Uterus (tissue), 4 donors: ENCODE measurements at places on chromosomes 11 and 22. TPM values are rescaled to one million over a fixed set of nuclear protein-coding genes. Genes with fewer than 3 reads are reported as not detected.

- no peak for DNase-seq
Measured at GRCh38 chr11:113457784-113458183, 17.4 kb downstream of the DRD2 start.

DNA sequence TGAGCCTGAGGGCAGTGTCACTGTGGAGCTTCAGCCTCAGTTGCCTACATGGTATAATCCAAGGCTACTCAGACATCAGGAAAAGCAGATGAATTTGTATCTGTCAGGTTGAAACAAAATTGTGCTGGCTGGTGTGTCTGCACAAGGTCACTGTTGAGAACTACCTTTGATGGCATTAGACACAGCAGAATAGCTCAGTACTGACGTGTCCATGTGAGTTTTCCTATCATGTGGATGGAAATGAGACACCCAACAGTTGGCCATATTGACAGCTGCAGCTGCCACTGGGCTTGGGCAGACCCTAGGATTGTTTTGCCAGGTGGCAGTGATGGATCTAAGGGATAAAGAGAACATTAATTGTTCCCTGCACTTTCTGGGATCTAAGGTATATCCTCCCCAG, 15.8 kb downstream of the CCDC134 start:
- DNase-seq, result no peak

GRCh38 chr11:118436639-118437207, 431 bp downstream of the KMT2A start:
- DNase-seq, result no peak

- DNase-seq, result no peak
Measured at GRCh38 chr11:134528453-134528852, 116.4 kb upstream of the B3GAT1 start.

DNA sequence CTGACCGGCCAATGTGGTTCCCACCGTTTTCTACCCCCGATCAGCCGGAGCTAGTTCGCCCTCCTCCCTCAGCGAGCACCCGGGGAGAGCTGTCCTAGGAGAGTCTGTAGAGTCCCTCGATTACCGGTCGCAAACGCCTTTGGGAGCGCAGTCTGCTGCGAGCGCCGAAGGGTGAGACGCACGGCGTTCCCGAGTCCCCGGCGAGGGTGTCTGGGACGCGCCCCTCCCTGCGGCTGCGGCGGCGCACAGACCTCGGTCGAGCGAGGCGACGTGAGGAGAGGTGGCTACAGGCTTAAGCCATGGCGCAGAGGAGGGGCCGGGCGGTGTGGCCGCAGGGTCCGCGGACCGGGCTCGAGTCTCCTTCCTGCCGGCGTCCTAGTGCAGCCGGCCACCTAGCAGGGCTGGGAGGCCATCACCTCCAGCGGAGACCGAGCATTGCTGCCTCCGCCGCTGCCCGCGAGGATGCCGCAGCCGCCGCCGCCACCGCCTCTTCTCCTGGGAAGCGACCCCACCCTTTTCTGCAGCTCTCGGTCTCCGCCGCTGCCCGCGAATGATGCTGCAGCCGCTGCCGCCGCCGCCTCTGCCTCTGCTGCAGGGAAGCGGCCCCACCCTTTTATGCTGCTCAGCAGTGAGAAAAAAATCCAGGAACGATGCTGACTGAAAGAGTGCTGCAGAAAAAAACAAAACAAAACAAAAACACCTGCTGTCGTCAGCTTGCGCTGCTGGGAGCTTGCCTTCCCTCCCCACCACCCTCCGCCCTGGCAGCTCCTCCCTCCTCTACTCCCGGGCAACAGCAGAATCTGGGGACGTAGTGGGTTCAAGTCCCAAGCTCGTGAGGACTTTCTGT, at the start of gene MAP6:
MAP6 (minus strand) TSS at position 588 of the 847 bp plus-strand sequence. CDS start 669 bp downstream, outside the sequence.
- DNase-seq, result no peak

GRCh38 chr11:394034-394857, at the start of gene PKP3:
Gene PKP3 (plus strand): TSS chr11:394209. CDS start chr11:394293, 84 bp downstream.
- no peak for DNase-seq

The THAP12 gene
- 104 TPM for total RNA-seq

DNA sequence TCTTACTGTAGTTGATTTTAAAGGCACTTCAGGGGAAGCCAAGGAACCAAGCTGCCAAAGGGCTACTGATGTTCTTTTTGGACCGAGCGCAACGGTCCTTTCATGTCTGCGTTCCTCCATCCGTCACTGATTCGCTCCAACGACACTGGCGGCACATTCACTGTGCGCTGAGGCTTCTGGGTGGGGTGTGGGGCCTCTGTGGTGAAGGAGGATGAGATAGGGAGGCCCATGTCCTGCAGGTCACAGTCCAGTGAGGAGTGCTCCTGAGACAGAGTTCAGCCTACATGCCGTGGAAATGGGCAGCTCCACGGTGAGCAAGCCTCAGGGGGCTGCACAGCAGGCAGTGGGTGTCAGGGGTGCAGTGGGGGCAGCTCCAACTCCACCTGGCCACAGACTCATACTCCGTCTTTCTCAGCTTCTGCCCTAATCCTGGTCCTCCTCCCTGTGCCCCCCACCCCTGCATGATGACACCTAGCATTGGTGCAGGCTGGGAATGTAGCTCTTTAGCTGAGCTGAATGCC, 87.8 kb upstream of the SHANK2 start:
- DNase-seq, result no peak

- DNase-seq, result no peak
Measured at GRCh38 chr11:45610627-45611026, 54.8 kb downstream of the CHST1 start.

DNA sequence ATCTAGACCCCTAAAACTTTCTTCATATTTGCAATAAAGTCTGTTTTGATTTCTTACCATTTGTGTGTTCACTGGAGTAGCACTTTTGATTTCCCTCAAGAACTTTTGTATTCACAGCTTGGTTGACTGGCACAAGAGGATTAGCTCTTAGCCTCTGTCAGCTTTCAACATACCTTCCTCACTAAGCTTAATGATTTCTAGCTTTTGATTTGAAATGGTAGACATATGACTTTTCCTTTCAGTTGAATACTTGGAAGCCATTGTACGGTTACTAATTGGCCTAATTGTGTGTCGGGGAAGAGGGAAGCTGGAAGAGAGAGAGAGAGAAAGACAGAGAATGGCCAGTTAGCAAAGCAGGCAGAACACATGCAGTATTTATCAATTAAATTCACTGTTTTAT, 180.5 kb downstream of the ARHGAP42 start:
- no peak for DNase-seq

The NXPE2 gene
- not detected for total RNA-seq

- no peak for DNase-seq
Measured at GRCh38 chr11:95066716-95067038, at the start of gene SRSF8. Gene SRSF8 (plus strand): TSS chr11:95066919. CDS start chr11:95067227, 308 bp downstream.

DNA sequence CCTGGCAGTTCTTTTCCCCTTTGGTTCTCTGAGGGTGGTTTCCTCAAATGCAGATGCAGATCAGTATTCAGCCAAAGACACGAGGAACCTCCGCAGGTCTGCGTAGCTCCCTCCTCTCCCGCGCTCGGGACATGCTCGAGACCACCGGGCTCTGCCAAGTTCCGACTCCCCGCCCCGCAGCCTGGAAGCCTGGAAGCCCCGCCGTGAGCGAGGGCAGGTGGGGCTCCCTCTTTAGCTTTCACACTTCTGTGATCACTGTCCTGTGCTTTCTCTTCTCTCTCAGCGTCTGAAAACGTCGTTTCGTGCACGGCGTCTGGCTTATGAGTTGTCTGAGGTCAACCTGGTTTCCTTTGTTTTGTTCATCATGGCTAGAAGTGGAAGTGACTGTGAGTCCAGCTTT, 26.6 kb downstream of the ZBED4 start:
- no peak for DNase-seq

The LARGE2 gene
- 4.4 TPM for total RNA-seq

The OR51B5 gene
- total RNA-seq, result 2.9 TPM

GRCh38 chr11:57320719-57321387, 3.9 kb downstream of the TNKS1BP1 start:
- DNase-seq, result no peak

- DNase-seq, result no peak
Measured at GRCh38 chr11:13949876-13950275, 12.6 kb upstream of the SPON1 start.

- no peak for DNase-seq
Measured at GRCh38 chr22:37982151-37982785, 2.1 kb downstream of the SOX10 start.

- DNase-seq, result peak; percentile 89
Measured at GRCh38 chr11:128506999-128507611, 80.3 kb downstream of the ETS1 start.

GRCh38 chr11:59283825-59284772, 71.4 kb upstream of the MPEG1 start:
- no peak for DNase-seq

GRCh38 chr11:6526411-6527135, 29.5 kb downstream of the DNHD1 start:
- DNase-seq, result no peak

DNA sequence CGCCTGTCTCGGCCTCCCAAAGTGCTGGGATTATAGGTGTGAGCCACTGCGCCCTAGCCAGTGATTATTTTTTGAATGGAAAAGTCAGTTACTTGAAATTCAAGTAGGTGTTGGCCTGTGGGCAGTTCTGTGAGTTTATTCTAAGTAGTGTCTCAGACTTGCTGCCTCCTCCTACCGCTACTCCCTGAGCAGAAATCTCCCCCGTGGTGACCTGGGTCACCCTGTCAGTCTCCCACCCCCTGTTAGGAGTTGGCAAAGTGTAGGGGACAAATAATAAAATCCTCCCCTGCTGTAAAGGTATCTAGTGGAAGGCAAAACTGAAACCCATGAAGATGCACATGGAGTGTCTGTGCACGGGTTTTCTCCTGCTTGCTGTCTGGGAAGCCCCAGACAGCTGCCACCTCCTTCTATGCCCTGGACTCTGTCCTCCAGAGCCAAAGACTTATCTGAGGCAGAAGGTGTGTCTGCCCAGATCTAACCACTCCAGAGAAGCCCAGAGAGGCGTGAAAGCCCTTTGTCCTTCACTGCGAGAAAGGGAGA, 26.3 kb downstream of the SNAP29 start:
- DNase-seq, result no peak

DNA sequence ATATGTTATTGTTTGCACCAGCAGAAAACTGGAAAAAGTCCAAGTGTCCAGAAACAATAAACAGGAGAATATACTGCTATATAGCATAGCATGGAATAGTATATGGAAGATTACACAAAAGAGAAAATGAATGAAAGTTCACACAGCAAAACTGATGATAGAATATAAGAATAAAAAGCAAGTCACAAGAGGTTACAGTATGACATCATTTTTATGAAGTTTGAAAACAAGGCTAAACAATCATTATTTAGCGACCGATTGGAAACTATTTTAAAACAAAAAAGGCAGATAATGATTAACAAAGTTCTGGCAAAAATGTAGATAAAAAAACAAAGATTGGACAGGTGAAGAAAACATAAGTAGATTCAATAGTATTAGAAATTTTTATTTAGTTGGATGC, 47.1 kb downstream of the SOX6 start:
- no peak for DNase-seq

The C11orf42 gene
- total RNA-seq, result not detected

DNA sequence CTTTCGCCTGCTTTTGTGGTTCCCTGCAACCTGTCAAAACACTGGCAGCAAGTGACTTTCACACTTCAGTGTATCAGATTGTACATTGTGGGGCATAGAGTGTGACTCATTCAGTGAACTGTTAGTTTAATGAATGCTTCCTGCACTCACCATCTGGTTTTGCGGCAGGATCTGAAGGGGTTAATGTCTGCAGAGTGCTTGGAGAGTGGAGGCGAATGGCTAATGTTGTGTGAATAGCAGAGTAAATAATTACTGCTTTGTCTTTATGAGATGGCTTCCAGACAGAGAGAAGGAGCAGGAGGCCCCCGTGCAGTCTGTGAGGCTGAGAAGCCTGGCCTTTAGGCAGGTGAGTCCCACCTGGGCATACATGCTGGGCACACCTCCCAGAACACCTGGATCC, 454.3 kb upstream of the KIRREL3 start:
- no peak for DNase-seq

- DNase-seq, result no peak
Measured at GRCh38 chr11:79330651-79331050, 110.2 kb downstream of the TENM4 start.

GRCh38 chr11:126663749-126664592, 308.5 kb downstream of the ST3GAL4 start:
- DNase-seq, result no peak

GRCh38 chr11:57647960-57648800, 1.5 kb downstream of the YPEL4 start:
- DNase-seq, result no peak

DNA sequence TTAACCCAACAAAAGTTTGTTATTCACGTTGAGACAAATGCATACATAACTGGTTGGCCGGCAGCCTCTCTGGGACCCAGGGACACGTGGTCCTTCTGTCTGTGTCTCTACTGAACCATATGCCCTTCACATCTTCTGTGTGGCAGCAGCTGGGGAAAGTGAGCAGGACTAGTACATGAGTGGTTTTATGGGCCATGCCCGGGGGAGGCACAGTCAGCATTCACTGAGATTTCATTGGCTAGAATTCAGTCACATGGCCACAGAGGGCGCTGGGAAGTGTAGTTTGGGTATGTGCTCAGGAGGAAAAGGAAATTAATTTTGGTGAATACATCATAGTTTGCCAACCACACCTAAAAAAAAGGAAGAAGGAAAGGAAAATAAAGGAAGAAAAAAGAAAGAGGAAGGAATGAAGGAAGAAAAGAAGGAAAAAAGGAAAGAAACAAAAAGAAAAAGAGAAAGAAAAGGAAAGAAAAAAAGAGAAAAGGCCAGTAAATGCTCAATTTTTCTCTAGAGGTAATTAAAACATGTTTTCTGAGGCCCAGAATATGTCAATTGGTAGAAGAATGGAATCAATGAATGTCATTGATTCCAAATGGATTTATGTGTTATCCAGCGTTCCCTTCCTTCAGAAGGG, 55.9 kb upstream of the KIRREL3 start:
- DNase-seq, result no peak

The PTPRCAP gene
- 2.5 TPM for total RNA-seq

DNA sequence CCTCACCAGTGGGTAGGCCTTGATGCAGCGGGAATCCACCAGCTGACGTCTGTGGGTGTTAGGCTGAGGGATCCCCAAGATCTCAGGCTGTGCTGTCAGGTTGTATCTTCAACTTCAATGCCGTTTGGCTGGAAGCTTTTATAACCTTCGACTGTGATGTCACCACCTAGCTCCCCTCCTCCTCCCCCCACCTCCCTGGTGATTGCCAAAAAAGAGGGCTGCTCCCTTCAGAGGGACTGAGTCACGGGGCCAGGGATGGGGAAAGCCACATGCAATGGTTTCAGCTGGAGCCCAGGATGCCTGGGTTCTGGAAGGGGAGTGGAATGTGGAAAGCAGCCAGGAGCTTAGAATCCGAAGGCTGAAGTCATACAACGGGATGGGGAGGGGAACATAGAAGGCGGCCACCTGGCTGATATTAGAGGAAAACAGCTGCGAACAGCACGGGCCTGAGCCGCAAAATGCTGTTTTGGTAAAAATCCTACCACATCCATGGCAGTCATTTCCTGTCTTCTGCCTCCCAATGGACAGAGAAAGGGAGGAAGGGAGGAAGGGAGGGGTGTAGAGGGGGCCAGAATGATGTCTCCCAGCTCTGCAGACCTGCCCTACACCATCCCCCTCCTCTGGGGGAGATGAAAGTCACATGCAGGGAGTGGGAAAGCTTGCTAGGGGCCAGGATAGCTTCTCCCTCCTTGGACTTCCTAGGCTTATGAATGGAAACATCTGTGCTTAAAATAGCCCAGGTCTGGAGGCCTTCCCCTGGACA, at the start of gene LRRN4CL:
LRRN4CL (minus strand) TSS at position 110 of the 763 bp plus-strand sequence. CDS start 1,022 bp downstream, outside the sequence.
- DNase-seq, result peak; percentile 94

The CRYBB2 gene
- not detected for total RNA-seq

GRCh38 chr11:119460582-119460981, 37.6 kb upstream of the THY1 start:
- DNase-seq, result no peak
